GM13977 (cell line): ENCODE measurements at places on chromosomes 5 and 9.

GRCh38 chr5:31574772-31575171 is 42.7 kb downstream of the C5orf22 start:
- DNase-seq: no peak

GRCh38 chr9:134252084-134252830 is 74.0 kb upstream of the RXRA start:
- DNase-seq: no peak

- DNase-seq: no peak
These were observed 320.9 kb downstream of the NTRK2 start for GRCh38 chr9:84990416-84990815.

DNA sequence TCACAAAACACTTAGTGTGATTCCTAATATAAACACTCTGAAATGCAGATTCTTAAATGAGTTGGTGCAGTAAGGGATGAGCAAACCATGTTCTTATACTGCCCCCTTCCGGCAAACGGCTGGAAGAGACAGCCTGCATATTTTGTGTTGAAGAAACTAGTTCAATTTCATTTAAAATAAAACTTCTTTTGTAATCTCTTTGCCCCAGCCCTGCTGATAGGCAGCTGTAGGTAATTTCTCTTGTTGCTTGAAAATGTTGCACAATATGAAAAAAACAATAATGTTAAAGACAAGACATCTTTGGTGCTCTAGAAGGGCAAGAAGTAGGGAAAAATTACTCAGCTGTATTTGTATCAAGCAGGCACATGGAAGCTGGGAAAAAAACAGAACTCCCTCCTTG is 89.7 kb upstream of the CCNG1 start:
- peak; percentile 77 for DNase-seq

DNA sequence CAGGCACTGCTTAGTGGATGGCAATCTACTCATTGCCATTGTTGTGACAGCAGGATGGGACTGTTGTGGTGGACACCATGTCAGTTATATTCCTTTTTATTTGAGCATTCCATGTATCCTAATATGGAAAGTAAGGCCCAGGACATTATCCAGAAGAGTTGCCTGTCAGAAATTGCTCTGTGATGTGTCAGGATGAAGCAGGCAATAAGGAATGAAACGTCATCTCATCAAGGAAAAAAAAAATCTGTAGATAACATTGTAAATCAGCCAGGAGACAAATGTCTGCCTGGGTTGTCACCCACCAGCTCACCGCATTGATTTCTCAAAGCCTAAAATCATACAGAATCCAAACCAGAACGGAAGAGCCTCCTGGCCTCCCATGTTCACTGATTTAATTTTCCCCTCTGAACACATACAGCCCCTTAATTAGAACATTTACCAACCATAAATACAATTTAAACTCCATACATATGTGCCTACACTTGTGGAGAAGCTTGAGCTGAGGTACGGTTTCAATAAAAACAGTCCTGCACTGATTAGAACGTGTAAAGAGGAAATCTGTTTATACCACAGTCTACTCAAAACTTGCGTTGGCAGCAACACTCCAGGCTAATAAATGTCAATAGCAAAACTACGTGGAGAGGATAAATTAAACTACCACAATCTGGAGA is 73.9 kb downstream of the FOXD1 start:
- DNase-seq: no peak

DNA sequence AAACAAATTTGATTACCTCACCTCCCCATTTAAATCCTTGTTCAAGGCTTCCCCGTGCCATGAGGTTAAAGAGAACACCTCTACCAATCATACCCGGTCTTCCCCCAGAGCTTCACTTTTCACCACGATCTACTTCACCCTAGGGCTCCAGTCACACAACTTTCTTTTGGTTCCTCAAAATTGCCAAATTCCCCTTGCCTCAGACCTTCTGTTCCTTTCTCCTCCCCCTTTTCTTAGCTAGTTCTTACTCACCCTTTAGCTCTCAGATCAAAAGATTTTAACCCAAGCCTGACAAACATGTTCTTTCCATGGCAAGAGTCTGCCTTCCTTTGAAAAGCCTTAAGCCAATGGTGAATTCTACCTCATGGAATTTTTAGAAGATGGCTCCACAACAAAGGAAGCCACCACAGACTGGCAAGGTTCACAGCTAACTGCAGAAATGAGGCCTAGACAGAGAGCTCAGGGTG is 56.7 kb downstream of the MAPKAP1 start:
- peak; percentile 56 for DNase-seq

GRCh38 chr5:54484219-54484894 is 28.9 kb downstream of the HSPB3 start:
- DNase-seq: no peak

DNA sequence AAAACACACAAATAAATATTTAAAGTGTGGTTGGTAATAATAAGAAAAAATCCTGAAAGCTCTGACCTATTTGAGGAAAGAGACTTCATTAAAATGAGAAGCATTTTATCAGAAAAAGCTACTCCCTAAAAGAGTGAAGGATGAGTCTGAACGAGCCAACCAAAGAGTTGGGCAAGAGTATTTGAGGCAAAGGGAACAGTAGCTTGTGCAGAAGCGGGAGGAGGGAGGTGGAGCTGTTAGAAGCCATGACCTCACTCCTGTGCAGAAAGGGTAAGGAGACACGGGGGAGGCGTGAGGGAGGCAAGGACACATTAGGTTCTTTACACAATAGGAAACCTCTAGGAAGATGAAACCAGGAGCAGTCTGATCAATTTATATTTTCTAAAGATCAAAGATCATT is 29.4 kb downstream of the SH3RF2 start:
- DNase-seq: no peak

DNA sequence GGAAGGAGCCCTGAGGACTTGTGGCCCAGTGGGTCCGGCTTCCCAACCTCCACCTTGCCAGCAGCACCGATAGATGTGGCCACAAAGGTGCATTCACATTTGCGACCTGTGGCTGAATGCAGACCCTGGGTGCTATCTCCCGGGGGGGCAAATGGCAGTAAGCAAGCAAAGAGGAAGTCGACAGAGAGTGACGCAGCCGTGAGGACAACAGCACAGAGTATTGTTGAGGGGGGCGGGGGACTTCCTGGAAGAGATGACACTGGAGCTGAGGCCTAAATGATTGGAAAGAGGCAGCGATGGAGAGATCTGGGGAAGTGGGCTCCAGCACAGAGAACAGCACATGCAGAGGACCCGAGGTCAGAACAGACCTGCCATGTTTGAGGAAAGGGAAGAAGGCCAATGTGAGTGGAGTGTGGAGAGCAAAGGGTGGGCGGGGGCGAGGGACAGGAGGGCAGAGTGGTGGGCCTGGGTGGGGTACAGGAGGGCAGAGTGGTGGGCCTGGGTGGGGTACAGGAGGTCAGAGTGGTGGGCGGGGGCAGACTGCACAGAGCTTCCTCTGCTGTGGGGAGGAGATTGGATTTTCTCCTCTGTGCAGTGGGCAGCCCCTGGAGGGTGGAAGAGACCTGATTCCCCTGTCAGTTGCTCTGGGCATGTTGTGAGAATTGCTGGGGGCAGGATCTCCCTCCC is 42.6 kb downstream of the ADAMTS2 start:
- DNase-seq: no peak

DNA sequence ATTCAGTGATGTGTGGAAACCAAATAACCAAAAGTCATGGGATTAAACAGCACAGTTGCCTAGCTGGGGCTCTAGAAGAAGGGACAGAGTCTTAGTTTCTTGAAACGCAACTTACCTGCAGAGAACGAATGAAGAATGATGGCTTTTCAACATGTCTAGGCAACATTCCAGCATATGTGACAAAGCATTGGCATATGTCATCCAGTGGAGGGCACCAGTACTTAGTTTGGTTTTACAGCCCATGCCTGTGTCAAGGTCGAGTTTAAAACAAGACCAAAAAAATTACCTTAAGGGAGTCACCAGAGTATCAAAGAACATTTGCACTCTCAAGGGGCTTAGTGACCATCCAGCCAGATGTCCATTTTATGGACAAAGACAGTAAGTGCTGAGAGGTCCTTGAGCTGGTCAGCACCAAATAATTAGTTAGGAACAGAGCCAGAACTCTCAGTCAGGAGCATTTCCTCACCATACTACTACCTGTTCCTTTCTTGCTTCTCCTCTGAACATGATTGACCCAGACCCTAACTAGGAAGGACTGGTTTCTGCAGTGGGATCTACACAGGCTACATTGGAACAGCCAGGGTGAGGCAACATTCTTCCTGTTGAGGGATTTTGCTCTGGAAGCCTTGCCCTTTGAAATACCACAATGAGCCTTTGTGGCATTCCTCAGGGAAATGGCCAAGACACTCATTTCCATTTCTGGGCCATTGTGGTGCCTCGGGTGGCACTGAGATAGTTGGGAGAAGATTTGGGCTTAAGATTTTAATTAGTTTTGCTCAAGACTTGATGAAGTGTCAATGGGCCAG is 75.4 kb upstream of the ANKH start:
- peak; percentile 25 for DNase-seq

DNA sequence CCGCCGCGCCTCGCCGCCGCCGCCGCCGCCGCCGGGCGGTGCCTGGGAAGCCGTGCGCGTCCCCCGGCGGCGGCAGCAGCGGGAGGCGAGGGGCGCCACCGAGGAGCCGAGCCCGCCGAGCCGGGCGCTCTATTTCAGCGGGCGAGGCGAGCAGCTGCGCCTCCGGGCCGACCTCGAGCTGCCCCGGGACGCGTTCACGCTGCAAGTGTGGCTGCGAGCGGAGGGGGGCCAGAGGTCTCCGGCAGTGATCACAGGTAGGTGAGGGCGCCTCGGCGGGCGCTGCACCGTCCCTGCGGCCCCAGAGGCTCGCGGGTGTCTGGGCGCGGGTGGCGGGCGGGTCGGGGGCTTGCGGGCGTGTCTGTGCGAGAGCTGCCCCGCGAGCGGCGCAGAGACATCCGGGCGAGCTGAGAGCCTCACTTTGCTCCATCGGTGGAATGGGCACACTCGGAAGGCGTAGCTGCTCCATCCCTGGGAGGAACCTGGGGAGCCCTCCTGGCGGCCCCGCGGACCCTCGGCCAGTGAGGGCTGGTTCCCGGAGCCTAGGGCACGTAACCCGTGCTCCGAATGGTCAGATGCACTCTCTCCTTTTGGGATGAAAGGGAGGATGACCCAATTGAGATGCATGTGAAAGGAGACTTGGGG is 864 bp downstream of the PAPPA start:
- peak; percentile 27 for DNase-seq

DNA sequence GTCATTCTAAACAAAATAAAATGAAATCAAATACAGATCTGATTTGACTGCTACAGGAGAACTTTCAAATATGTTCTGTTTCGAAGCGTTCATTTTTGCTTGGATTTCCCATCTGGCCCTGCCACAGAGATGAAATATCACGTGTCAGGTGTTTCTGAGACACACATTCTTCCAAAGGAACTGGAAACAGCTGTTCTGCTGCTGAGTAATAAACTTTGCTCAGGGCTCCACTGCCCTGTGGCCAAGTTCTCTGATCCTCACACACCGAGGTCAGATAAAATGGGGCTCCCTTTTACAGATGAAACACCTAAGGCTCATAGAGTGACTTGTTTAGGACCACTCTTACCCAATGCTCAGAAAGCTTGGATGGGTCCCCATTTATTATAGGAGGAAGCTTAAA is 42.5 kb downstream of the FRMPD1 start:
- DNase-seq: no peak

GRCh38 chr9:79955300-79955699 is 383.5 kb downstream of the TLE4 start:
- DNase-seq: no peak

- DNase-seq: no peak
These were observed 55.5 kb downstream of the ZFAND5 start for GRCh38 chr9:72309364-72310133.

GRCh38 chr5:53037141-53037859 is 48.1 kb downstream of the ITGA2 start:
- no peak for DNase-seq

- DNase-seq: peak; percentile 68
These were observed 5.9 kb downstream of the CYFIP2 start for GRCh38 chr5:157271740-157272271.

GRCh38 chr5:37847978-37848425 is 8.2 kb upstream of the GDNF start:
- peak; percentile 25 for DNase-seq

DNA sequence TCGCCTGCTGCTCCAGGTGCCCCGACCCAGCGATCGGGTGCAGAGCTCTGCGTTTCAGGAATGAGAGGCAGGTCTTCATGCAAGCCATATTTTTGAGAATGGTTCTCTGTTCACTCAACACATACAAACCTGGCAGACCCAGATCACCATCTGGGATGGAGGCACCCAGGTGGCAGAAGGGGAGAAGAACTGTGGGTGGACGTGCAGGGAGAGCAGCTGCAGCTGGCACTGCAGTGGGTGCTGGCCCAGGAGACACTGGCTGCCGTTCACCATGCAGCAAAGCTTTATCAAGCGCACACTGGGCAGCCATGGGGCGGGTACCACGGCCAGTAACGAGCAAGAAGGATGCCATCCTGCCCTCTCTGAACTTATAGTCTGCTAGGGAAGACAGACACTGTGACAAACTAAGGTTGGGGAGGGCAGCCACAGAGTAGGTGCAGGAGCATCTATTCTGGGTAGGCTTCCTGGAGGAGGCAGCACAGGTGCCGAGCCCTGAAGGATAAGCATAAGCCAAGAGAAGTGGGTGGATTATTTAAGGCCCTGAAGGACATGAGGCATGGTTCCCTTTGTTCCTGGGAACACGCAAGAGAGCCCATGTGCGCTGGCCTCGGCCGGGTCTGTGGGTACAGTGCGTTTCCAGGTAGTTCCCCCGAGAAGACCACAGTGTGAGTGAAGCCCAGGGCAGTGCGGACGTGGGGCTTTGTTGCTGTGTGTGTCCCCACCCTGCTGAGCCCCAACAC is 46.2 kb upstream of the FCN2 start:
- DNase-seq: no peak

DNA sequence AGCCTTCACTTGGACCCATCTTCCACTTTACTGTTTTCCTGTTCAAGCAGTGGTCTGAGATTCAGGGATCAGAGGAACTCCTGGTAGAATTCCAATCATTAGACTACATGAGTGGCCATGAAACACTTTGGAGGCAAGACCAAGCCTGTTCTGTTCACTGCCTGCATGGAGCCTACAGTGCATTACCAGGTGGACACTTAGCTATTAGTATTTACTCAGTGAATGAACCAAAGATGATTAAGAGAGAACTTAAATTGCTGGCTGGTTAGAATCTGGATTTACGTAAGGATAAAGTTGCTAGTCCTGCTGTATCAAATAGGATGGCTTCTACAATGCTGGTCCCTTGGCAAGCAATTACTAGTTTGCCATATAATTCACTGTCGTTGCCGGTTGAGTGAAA is 245.5 kb downstream of the ARRDC3 start:
- no peak for DNase-seq

GRCh38 chr9:135850737-135851136 is 56.6 kb downstream of the CAMSAP1 start:
- DNase-seq: no peak

- DNase-seq: no peak
These were observed 45.6 kb upstream of the STXBP1 start for GRCh38 chr9:127566351-127567001.

GRCh38 chr5:83256091-83256780 is 178.9 kb downstream of the XRCC4 start:
- no peak for DNase-seq
